ENCODE measurements at places on chromosomes 5 and 9.

- DNase-seq, result no peak
Observed at GRCh38 chr5:163189023-163189553, 248.3 kb upstream of the CCNG1 start.

DNA sequence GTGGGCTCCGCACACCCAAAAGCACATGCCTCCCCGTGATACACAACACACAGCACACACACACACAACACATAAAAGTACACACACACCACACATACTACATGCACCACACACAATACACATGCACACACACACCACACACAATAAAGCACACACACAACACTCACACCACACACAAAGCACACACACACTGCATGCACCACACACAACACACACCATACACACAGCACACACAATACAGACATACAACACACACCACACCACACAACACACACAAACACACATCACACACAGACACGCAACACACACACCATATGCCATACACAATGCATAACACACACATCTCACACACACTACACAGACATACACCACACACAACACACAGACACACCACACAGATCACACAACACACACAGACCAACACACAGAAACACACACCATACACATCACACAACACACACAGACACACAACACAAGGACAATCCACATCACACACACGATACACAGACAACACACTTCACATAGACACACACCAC, 3.4 kb upstream of the CCDC187 start:
- DNase-seq, result no peak

- DNase-seq, result no peak
Observed at GRCh38 chr5:107985144-107985543, 314.4 kb upstream of the EFNA5 start.

DNA sequence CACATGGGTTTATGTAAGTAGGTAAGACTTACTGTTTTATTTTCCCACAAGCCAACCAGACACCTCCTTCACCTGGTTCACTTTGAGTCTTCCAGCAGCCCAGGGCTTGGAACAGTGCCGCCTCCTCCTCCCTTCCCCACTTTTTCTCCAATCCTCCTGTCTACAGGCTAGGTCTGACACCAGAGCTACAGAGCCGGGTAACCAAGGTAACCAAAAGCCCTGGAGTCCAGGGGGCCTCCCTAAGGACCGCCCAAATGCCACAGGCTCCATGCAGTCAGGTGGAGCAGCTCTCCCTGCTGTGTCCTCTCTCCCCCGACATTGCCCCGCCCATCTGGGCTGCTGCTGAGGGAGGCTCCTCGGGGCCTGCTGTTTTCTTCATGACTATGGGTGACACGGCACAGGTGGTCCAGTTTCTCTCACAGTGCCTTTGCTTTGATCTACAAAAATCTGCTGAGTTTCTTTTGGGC, 138.0 kb upstream of the EFNA5 start:
- no peak for DNase-seq

GRCh38 chr9:117734523-117735314, 30.5 kb downstream of the TLR4 start:
- DNase-seq, result no peak

Measured in GM12864 (cell line).